SK-MEL-5 (cell line): ENCODE measurements at places on chromosomes 4 and X. TPM values are rescaled to one million over a fixed set of nuclear protein-coding genes. Genes with fewer than 3 reads are reported as not detected.

- no peak for DNase-seq
Measured at GRCh38 chrX:13694359-13694758, 5.4 kb downstream of the RAB9A start.

DNA sequence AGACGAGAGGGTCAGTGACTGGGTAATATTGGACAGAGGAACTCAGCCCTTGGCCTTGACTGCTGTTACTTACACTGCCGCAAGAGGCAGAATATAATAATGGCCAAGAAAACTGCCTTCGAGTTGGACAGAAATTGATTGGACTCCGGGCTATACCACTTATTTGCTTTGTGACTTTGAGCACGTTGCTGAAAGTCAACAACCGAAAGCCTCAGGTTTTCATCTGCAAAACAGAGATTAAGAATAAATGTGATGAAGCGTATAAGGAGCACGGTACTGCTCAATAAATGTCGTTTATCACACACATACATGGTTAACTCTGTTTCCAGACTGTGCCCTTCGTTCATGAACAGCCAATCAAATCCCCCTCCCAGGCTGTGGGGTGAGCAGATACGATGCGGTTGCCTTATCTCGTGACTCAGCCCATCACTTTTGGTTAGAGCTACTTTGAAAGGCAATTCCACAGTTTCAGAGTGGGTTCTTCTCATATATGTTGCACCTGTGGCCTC, 91.6 kb downstream of the TSPAN7 start:
- DNase-seq: no peak

DNA sequence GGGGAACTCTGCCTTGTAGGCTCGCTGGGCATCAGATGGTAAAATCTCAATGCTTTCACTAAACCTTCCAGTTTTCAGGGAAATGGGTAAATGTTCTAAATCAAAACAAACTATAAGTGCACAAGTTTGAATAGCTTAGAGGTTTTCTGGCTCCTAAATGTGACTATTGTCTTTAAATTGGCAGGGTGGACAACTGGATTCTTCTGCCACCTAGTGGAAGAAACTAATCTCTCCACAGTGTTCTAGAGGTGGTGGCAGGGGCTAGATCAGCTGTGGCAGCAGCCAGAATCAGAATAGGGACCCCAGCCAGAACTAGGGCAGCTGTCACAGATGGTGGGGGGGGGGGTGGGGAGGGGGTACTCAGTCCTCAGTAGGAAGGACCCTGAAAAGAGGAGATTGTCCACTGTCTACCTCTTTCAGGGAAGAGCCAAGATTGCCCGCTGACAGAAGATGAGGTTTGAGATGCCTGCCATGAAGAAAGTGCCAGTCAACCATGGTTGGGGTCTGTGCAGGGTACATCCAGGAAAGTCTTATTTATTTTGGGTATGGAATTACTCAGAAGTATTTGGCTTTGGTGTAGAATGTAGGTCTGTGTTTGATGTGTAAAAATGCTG, 201.4 kb downstream of the CCNG2 start:
- peak; percentile 56 for DNase-seq

DNA sequence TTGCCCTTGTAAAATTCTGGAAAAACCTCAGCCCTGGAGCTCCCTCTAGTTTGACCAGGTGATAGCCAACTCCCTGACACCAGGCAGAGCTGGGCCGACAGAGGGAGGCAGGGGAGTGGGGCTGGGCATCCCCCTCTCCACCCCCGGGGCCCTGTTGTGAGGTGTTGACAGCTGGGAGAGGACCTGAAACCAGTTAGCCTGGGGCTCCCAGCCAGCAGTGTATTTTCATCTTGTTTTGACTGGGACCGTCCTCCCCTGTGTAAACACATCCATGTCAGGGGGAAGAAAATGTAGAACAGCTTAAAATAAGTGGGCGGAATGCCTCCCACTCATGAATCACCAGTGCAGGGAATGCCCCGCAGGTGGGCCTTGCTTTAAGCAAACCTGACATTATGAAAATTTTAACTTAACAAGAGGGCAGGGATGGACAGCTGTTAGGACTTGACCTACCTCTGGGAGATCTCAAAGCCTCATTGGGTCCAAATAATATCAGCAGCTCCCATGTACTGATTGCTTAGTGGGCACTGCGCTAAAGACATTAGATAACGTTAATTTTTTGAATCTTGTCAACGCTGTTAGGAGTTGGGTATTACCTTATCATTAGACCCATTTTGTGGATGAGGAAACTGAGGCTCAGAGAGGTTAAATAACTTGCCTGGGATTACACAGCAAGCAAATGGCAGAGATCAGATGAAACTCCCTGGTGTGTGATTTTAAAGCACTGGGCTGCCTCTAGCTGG, 45.9 kb downstream of the TSC22D3 start:
- no peak for DNase-seq

DNA sequence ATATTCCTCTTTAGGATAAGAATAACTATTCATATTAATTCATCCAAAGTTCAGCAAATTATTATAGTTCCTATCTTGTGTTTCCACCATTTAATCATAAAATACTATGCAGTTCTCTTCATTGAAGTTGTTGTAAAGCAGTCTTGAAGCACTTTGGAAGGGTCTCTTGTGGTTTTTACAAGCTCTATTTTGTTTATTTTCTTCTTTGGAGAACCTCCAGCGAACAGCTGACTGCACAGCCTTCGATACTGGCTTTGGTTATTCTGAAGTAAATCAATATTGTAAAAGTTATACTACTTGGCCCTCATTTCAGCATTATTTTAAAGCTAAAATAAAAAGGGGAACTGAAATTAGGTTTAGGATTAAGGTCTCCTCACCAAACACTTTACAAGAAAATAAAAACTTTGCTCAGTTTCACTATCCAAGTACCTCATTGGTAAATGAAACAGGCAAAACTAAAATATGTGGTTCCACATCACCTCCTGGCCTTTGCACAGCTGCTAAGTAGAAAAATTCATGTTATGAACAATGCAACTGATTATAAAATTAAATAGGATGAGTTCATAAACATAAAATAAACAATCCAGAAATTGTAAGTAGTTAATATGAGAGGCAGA, 1629.2 kb upstream of the ADGRL3 start:
- DNase-seq: no peak

- no peak for DNase-seq
Measured at GRCh38 chr4:24674279-24674678, 89.9 kb upstream of the DHX15 start.

DNA sequence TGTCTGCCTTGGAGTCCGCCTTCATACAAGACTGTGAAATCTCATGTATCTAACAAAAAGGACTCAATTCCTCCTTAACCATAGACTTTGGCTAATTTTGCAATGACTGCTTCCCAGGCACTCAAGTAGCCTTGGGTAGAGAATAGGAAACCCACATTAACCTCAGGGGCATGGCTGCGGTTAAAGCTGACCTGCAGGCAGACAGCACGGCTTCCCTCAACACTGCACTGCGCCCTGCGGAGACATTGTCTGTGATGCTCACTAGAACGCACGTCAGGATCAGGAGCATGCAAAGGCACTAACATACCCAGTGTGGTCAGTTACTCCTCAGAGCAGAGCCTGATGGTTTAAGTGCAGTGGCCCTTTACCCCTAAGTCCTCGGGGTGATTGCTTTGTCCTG, 10.3 kb upstream of the GPR143 start:
- no peak for DNase-seq

DNA sequence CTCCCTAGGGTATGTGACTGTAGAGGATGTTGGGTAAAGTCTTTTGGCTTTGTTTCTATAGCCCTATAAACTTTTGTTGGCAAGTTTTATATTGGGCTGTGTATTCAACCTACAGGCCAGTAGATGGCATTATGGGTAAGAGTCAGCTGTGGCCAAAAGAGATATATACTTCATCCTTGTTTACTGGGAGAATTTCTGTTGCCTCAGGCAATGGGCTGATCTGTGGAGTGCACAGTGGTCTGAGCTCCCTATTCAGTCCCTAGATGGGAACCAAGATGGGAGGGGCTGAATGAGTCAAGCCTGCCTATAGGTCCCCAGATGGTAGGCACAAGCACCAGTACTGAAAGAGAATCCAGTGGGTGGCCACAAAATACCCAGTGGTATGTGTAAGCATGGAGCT, 580.6 kb downstream of the EPHA5 start:
- DNase-seq: peak; percentile 78

DNA sequence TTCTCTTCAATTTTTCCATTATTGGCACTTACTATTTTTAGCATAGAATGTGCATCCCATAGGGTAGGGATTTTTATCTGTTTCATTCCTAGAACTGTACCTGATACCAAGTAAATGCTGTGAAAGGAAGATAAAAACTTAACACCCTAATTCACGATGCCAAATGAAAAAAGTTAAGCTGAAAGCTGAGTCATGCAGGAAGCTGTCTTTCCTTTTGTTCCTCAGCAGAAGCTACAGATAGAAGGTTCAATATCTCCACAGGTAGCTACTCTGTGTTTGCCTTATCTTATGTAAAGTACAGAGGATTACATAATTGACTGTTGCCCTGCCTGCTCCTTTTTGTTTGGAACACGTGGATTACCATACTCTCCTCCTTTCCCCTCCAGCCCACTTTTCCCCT, 77.0 kb downstream of the LRP2BP start:
- DNase-seq: no peak

DNA sequence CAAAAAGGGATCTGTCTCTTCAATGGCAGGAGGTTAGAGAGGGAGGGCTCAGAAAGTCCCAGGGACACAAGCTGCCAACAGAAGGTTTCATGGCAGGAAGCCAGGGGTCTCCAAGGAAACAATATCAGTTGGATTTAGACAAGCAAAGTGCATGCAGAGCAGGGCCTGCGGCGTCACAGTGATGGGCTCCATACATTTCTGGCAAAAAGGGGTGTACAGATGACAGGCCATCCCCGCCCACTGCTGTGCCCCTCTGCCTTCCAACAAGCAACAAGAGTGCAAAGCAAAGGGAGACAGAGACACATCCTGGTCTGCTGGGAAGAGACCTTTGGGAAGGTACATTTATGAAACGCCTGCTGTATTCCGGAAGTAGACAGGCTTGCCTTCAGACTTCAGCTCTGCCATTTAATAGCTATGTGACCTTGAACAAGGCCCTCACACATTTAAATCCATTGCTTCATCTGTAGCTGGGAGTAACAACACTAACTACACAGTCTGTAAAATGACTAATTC, 121.2 kb downstream of the AFAP1 start:
- no peak for DNase-seq

- no peak for DNase-seq
Measured at GRCh38 chr4:25347971-25348370, 29.1 kb upstream of the ANAPC4 start.

GRCh38 chrX:110421500-110422455, 63.1 kb downstream of the RTL9 start:
- DNase-seq: no peak

- DNase-seq: no peak
Measured at GRCh38 chr4:25803720-25804225, 59.0 kb downstream of the SEL1L3 start.

- no peak for DNase-seq
Measured at GRCh38 chr4:183576701-183577404, 72.0 kb downstream of the ING2 start.

DNA sequence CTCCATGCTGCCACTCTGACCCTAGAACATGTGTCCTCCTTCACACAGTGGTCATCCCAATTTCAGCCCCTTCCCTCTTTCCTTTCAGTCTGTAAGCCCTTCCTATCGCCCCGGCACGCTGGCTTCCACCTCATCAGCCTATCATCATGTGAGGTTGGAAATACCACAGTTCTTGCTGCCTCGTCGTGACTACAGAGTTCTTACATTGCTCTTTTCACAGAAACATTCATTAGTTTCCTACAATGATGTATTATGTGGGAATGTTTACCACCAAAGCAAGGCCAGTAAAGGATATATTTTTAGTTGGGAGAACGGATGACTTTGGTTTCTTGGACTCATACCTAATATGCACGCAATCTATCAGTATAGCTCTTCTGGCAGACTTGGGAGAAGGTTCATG, 169.5 kb upstream of the BOD1L1 start:
- DNase-seq: no peak

- no peak for DNase-seq
Measured at GRCh38 chr4:3516061-3516835, 16.0 kb downstream of the LRPAP1 start.

DNA sequence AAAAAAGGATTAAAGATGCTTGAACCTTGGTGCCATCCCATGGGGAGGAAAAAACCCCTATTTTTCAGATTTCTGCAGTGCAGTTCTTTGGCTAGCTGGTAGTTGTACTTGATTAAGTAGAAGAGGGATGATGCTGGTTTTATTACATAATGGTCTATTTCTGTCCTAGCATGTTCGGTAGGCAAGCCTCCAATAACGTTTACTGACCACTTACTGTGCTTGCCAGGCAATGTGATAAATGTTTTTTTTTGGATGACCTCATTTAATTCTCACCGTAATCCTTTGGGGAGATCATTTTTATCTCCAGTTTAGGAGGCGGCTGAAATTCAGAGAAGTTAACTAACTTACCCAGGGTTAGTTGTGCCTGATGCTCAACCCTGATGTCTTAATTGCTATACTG, 92.1 kb upstream of the RPA4 start:
- DNase-seq: no peak

- DNase-seq: no peak
Measured at GRCh38 chr4:83013902-83014301, 3.3 kb upstream of the LIN54 start.

- peak; percentile 16 for DNase-seq
Measured at GRCh38 chr4:8580321-8581093, at the start of gene GPR78. GPR78 (plus strand) TSS chr4:8580392; CDS start chr4:8580983, 591 bp downstream.

DNA sequence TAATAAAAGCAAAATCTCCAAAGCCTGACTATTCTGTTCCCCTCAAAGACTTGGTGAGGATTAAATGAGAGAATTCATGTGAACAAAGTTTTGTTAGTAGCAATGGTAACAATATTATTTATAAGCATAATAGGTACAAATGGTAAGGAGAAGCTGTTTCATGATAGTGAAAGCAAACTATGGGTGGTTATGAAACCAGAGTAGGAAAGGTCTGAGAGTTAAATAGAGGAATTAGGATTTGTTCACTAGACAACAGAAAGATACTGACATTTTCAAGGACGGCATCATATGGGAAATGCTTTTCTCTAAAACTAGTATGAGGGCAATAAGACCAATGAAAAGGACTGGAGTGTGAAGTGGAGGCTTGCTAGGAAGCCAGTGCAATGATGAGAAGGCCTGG, 128.6 kb upstream of the FTHL17 start:
- no peak for DNase-seq

GRCh38 chrX:120213438-120214265, 37.0 kb upstream of the ZBTB33 start:
- peak; percentile 77 for DNase-seq

- DNase-seq: no peak
Measured at GRCh38 chr4:107279733-107280132, 243.6 kb upstream of the DKK2 start.

GRCh38 chr4:73885574-73886267, 16.5 kb downstream of the CXCL1 start:
- no peak for DNase-seq

GRCh38 chr4:86846921-86847320, 2.3 kb downstream of the SLC10A6 start:
- DNase-seq: no peak

- no peak for DNase-seq
Measured at GRCh38 chr4:74618659-74619058, 173.7 kb downstream of the AREG start.

CT47B1 gene
- total RNA-seq: not detected in 2 replicates

MAGEC2 gene
- 120 and 133 TPM in 2 replicates for total RNA-seq

MAP9 gene
- total RNA-seq: 3.3 and 3.6 TPM in 2 replicates

GPC3 gene
- 0.16 TPM in 1 of 2 replicates, not detected in the other for total RNA-seq

CFAP47 gene
- 0.19 TPM in 1 of 2 replicates, not detected in the other for total RNA-seq

RELL1 gene
- total RNA-seq: 33.3 and 40.7 TPM in 2 replicates

LDB2 gene
- total RNA-seq: 0.08 and 0.61 TPM in 2 replicates

WNK3 gene
- 8.6 TPM in 2 replicates for total RNA-seq

BTK gene
- total RNA-seq: 1.3 and 2.9 TPM in 2 replicates

SLC38A5 gene
- total RNA-seq: not detected in 2 replicates

JADE3 gene
- 9.0 and 9.4 TPM in 2 replicates for total RNA-seq

USP51 gene
- total RNA-seq: 7.2 and 8.0 TPM in 2 replicates

TEX11 gene
- total RNA-seq: 0.11 TPM in 1 of 2 replicates, not detected in the other

USP46 gene
- total RNA-seq: 10.0 and 10.9 TPM in 2 replicates
